ENCODE measurements at places on chromosomes 7 and 10. TPM values are rescaled to one million over a fixed set of nuclear protein-coding genes. Genes with fewer than 3 reads are reported as not detected.

EEPD1 gene
- total RNA-seq, result 7.6 TPM

AGMO gene
- total RNA-seq, result 0.15 TPM

AKR1C3 gene
- total RNA-seq, result 19.3 TPM

GIMAP1 gene
- 1.9 TPM for total RNA-seq

PRR15 gene
- 6.3 TPM for total RNA-seq

ANKRD22 gene
- total RNA-seq, result not detected
